ENCODE measurements at places on chromosomes 3 and 15. TPM values are rescaled to one million over a fixed set of nuclear protein-coding genes. Genes with fewer than 3 reads are reported as not detected.

GRCh38 chr3:40313975-40314860, 4.7 kb downstream of the EIF1B start:
- no peak for DNase-seq

The ACOX2 gene
- total RNA-seq = 12.9 TPM

- peak; percentile 73 for DNase-seq
Observed at GRCh38 chr3:45545476-45545875, 49.1 kb upstream of the LIMD1 start.

The LRRC58 gene
- 18.0 TPM for total RNA-seq

The FXR1 gene
- total RNA-seq = 120 TPM

- peak; percentile 79 for DNase-seq
Observed at GRCh38 chr3:70550723-70551319, 238.4 kb upstream of the MDFIC2 start.

The BLM gene
- 0.94 TPM for total RNA-seq

The PLA2G4D gene
- total RNA-seq = not detected

All from aorta (tissue), 5 donors.